ENCODE measurements at places on chromosomes 5 and 9. TPM values are rescaled to one million over a fixed set of nuclear protein-coding genes. Genes with fewer than 3 reads are reported as not detected.

Gene NR6A1
- 2.9 TPM for total RNA-seq

Gene EFCAB9
- not detected for total RNA-seq

Gene ARHGEF39
- 1.3 TPM for total RNA-seq

Gene ESM1
- total RNA-seq: 0.27 TPM

Gene EQTN
- 0.73 TPM for total RNA-seq

Gene TSSK1B
- total RNA-seq: 0.73 TPM

Gene CEP72
- total RNA-seq: 7.1 TPM

Gene RMRP
- 172,488 TPM for total RNA-seq

Gene SELENOP
- 82.0 TPM for total RNA-seq

Gene SLC25A2
- total RNA-seq: 0.36 TPM

All from cerebellum (tissue), 4 donors.